ENCODE measurements at places on chromosomes 7 and 10.

DNA sequence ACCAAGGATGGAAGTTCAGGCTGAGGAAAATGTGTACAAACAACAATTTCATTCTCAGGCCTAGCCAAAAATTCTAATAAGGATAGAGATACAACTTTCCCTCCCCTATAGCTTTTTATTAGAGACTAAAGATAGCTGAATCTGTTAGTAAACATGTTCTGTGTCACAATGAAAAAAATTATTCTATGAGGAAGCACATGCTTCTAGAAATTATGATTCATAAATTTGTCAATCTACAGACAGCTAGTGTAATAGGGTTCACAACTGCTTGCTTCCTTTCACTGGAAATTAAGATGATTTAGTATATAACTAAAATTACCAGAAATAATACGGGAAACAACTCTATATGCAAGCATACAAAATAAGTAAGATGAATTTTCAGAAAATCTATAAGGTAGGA, 56.6 kb downstream of the CCDC3 start:
- no peak for DNase-seq

DNA sequence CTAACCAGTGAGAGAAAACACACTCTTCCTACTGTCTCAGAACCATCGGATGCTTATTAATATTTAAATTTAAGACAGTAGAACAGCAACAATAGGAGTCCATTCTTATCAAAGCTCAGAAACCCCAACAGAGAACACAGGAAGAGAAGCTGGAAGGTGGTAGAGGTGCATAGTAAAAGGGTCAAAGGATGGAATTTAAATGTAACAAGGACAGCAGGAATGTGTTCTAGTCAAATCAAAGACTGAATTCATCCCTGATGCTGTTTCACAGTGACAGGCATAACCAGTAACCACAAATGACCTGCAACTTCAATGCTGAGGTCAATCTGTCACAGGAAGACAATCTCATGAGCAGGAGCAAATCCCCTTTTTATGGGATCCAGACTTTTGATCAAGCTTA, 1259.7 kb downstream of the XPNPEP1 start:
- DNase-seq = no peak

GRCh38 chr7:79282882-79283602, 170.4 kb downstream of the MAGI2 start:
- DNase-seq = no peak

DNA sequence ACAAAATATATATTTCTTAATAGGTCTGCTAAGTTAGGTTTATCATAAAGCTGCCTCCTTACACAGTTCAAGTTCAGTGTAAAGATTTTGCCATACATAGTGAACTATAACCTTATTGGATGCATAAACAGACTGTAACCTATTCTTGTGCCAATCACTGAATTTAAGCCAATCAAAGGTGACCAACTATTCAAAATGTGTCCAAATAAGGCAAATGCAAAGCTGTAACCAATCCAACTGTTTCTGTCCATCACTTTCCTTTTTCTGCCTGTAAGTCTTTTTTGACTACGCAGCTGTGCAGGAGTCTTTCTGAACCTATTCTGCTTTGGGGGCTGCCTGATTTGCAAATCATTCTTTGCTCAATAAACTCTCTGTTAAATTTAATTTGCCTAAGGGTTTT, 11.6 kb upstream of the DNMBP start:
- DNase-seq = no peak

- peak; percentile 64 for DNase-seq
Observed at GRCh38 chr7:133310232-133310862, 57.5 kb downstream of the EXOC4 start.

GRCh38 chr7:33882040-33882837, 23.1 kb upstream of the BMPER start:
- no peak for DNase-seq

DNA sequence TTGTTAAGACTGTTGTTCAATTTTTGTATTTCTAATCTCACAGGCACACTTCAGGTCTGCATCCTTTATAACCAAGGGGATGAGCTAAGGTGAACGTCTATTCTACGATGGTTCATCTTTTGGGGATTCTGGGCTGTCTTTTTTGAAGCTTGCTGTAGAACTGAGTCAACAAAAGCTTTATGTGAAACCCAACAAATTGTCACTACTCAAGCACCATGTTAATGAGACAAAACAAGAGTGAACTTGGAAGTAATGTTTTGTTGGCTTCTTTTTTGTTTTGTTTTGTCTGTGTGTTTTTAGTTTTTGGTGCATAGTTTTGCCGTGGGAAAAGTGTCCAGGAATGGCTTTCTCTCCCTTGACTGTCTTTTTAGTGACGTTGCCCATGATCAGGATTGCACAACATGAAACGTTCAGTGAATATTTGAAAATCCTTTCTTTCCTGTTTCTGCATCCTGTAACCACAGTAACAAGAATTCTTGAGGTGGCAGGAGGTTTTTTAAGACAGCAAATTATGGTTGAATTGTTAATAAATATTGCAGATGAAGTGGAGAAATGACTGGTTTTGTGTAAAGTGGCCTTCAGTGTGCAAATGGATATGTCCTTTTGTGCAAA, 65.6 kb downstream of the WIPF3 start:
- peak; percentile 26 for DNase-seq

GRCh38 chr7:153370092-153370491, 610.5 kb downstream of the ACTR3B start:
- DNase-seq = no peak

GRCh38 chr7:134042307-134042706, 84.8 kb upstream of the LRGUK start:
- no peak for DNase-seq

All from pulmonary artery endothelial cell (primary cell).